ENCODE measurements at places on chromosomes 16 and 17.

DNA sequence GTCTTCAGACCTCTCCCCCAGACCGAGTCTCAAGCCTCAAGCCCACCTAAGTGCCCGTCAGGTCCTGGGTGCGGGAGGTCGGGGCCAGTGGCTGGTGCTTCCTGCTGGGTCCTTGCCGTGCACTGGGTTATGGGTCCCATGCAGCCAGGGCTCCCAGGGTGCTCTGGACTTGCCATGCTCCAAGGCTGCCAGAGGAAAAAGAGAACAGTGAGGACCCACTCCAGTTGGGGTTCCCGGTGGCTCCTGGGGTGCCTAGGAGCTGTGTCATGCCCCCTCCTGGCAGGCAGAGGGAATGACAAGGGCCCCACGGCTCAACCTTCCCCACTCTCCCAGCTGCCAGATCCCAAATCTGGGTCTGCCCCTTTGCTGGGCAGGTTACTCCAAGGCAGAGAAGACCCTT, 3.8 kb downstream of the SNX20 start:
- DNase-seq: no peak

DNA sequence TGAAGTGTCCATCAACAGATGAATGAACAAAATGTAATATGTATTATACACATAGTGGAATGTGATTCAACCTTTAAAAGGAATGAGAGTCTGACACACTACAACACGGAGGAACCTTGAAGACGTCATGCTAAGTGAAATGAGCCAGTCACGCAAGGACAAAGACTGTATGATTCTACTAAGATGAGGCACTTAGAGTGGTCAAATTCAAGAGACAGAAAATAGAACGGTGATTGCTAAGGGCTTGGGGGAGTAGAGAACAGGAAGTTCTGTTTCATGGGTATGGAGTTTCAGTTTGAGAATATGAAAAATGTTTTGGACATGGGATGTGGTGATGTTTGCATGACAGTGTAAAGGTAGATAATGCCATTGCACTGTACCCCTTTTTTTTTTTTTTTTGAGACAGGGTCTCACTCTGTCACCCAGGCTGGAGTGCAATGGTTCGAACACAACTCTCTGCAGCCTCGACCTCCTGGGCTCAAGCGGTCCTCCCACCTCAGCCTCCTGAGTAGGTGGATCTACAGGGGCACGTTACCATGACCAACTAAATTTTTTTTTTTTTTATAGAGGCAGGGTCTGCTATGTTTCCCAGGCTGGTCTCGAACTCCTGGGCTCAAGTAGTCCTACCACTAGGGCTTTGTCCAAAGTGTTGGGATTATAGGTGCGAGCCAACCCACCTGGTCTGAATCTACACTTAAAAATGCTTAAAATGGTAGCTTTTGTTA, 2.9 kb upstream of the CCDC102A start:
- DNase-seq: no peak

DNA sequence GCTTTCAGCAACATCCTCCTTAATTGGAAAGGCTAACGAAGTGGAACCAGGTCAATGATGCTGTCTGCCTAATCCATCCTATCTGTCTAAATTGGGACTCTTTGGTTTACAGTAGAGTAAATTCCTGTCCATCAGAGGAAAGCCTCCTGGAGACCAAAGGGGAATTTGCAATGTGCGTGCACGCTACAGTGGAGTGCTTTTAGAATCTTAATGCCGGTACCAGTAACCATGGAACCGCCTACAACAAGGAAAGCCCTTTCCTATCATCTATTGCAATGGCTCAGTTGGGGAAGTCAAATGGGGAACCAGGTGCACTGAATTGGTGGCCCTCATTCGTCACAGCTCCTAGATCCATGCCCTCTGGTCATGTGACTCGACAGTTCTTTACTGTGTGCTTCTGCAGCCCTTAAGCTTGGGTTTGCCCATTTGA, 110.1 kb downstream of the XYLT1 start:
- no peak for DNase-seq

DNA sequence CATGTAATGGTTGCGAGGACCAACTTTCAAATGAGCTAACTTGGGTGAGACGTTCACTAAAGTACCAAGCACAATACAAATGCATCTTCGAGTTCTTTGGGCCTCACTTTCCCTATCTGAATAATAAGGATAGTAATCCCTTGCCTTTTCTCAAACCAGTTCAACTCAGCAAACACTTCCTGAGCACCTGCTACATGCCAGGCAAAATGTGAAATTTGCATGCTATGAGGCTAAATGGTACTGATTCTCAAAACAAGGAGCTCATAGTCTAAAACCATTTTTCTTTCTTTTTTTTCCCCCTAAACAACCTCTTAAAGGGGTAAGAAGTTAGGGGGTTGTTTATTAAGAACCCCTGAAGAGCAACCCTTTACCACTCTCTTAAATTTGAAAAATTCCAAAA, 101.4 kb upstream of the HLF start:
- DNase-seq: no peak

DNA sequence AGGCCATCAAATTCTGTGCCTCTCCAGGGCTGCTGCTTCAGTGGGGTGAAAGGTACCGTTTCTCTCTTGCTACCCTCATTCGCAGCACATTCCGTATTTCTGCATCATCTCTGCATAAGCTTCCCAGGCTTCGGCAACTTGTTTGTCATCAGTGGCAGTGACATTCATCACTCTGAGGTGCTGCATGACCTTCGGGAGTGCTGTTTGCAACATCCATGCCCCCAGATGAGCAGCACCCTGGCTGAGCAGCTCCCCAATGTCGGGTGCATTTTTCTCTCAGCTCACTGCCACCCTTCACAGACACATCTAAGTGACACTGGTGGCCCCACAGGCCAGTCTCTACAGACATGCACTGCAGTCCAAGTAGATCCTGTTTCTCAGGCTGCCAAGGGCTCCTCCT, 3.8 kb downstream of the CREBBP start:
- DNase-seq: peak; percentile 54

- no peak for DNase-seq
These were observed 237.1 kb downstream of the SHISA9 start for GRCh38 chr16:13138528-13138927.

- no peak for DNase-seq
These were observed 148.2 kb upstream of the CDC42EP4 start for GRCh38 chr17:73459980-73460379.

- DNase-seq: no peak
These were observed 534 bp downstream of the KCTD11 start for GRCh38 chr17:7352503-7352889.

DNA sequence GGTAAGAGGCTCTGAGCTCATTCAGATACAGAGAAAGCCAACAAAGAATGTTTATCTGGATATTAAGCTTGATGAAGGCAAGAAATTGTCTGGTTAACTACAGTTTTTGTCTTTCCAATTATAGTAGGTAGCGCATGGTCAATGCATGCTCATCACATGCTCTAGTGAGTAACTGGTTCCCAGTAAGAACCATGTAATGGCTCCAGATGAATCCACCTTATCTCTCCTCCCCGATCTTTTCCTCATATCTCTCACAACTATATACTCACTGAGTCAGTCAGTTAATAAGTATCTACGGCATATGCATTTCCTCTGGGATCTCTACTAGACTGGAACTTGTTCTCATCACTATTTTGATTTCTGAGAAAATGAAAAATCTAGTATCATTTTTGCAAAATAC, 340.7 kb upstream of the DYNLRB2 start:
- DNase-seq: peak; percentile 25

- peak; percentile 76 for DNase-seq
These were observed 475.9 kb upstream of the CCL2 start for GRCh38 chr17:33779234-33779591.

DNA sequence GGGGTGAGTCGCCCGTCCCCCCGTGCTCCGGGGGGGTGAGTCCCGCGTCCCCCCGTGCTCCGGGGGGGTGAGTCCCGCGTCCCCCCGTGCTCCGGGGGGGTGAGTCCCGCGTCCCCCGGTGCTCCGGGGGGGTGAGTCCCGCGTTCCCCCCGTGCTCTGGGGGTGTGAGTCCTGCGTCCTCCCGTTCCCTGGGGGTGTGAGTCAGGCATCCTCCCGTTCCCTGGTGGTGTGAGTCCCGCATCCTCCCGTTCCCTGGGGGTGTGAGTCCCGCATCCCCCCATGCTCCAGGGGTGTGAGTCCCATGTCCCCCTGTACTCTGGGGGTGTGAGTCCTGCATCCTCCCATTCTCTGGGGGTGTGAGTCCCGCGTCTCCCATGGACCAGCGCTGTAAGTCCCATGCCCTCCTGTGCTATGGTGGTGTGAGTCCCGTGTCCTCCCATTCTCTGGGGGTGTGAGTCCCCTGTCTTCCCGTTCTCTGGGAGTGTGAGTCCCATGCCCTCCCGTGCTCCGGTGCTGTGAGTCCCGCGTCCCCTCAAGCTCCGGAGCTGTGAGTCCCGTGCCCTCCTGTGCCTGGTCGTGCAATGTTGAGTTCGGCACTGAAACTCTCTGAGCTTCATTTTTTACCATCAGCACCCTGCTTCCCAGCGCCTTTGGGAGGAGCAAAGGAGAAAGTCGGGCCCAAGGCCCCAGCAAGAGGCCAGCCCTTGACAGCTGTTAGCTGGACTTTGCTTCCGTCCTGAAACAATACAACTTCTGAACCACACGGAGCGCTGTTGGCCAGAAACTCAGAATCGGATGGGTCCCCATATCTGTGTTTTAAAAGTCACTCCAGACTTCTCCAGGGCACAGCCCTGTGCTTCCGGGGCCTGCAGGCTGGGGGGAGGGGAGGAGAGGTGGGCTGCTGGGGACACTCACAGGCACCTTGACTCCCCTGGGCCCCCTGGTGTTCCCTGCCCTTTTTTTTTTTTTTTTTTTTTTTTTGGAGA, 11.5 kb upstream of the ZC3H18 start:
- peak; percentile 86 for DNase-seq

DNA sequence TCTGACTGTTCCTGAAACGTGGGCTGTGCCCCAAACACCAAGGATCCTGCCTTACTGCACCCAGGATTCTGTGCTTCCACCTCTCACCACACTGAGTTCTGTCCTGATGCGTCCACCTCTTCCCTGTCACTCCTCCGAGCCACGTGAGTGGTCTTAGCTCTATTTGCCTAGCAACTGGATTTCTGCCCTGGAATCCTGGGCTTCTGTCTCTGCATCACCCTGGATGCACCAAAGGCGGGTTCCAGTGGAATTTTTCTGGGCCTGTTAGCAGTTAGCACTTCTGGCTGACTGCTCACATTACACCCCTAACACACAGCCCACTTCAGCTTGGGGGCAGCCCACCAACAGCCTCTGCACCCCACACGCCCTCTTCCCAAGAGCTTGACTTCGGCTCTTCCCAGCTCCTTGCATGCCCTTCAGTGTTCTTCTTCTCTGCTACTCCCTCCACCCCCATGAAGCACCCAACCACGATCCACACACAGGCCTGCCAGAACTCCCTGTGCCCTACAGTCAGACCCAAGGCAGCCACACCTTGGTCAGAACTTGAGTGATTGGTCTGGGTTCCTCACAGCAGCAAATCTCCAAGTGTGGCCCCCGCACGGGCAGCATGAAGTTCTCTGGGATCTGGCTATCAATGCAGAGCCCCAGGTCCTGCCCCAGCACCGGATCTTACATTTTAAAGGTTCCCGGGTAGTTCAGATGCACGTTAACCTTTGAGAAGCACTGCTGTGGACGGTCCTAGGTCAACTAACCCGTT, 129.8 kb upstream of the RCVRN start:
- DNase-seq: no peak

GRCh38 chr16:89337965-89338364, 120.5 kb downstream of the ZNF778 start:
- no peak for DNase-seq

DNA sequence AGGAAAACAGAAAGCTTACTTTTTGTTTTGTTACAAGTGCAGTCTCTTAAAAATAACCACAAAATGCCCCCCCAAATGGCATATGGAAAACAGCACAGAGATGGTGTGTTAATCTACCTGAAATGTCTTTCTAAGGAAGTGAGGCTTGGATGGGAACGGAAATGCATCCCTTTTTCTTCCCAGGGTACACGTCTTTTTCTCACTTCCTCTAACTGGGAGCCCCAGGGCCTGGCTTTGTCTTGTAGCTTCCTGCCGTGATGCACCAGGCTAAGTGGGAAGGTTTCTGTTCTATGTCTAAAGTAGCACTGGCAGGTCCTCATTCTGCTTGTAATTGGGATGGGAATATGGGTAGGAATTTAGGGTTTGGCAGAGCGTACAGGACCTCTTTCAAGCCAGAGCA, 52.5 kb upstream of the CACNG3 start:
- no peak for DNase-seq

DNA sequence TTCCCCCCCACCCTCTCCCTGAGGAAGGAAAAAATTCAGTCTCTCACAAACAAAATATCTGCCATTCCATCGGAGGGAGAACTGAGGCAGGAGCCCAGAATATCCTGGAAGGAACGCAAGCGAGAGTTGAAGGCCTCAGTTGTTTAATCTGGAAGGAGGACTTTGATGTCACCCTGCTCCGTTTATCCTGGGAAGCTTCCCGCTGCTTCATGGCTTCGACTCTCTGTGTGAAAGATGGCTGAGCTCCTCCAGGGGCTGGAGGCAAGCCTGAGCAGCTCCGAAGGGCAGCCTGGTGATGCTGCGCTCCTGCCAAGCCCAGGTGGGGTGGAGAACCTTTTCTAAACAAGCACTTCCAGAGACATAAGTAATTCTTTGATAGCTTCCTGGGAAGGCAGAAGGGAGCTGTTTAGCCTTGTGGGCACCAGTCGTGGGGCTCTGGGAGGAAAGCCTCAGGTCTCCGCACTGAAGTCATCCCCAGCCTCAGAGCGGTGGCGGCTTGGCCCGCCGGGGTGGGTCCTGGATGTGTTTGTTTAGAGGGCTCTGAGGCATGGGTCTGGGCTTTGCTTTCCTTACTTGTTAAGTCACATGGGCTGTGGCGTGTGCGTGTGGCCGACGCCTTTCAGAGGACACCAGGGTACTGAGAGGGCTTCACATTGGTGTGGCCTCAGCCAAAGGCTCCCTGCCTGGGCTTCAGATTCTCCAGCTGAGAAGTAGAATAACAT, 7.9 kb downstream of the NKD1 start:
- DNase-seq: no peak

All from cardiac fibroblast (primary cell).